MCF 10A (cell line): ENCODE measurements at places on chromosomes 3 and 15. TPM values are rescaled to one million over a fixed set of nuclear protein-coding genes. Genes with fewer than 3 reads are reported as not detected.
A peak's percentile ranks its signal among the peaks of the same experiment; 100 is the strongest.

Gene PIF1
- 8.1 and 13.4 TPM in 2 replicates for total RNA-seq

Gene CMTM8
- total RNA-seq, result 3.2 and 3.8 TPM in 2 replicates

Gene PLA2G4F
- total RNA-seq, result 0.30 TPM in 1 of 2 replicates, not detected in the other

Gene PARP15
- not detected in 2 replicates for total RNA-seq

Gene CLDN16
- 0.23 TPM in 1 of 2 replicates, not detected in the other for total RNA-seq

Gene IMPG2
- total RNA-seq, result 0.26 and 0.37 TPM in 2 replicates

- DNase-seq, result no peak
Observed at GRCh38 chr3:183212096-183212495, 41.0 kb upstream of the B3GNT5 start.

DNA sequence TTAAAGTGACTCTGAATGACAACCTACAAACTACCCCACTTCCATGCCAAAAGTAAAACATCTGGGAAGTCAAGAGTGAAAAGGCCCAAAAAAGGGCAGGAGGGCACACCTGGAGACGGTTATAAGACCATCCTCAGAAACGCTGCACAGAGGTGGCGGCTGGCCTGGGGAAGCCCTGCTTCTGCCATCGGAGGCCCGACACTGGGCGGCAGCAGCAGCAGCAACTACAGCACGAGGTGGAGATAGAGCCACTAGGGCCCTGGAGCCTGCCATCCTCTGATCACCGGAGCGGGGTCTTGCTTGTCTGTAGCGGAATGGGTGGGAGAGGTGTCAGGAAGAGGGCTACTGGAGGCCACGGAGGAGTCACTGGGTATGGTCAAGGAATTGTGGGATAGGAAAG is 283.3 kb downstream of the ADAMTS17 start:
- no peak for DNase-seq

- DNase-seq, result no peak
Observed at GRCh38 chr15:96321639-96322535, 8.6 kb upstream of the NR2F2 start.

- peak; percentile 93 for DNase-seq
Observed at GRCh38 chr3:142958707-142959106, 4.8 kb downstream of the PAQR9 start.

- no peak for DNase-seq
Observed at GRCh38 chr15:101451266-101451799, 38.2 kb downstream of the PCSK6 start.

DNA sequence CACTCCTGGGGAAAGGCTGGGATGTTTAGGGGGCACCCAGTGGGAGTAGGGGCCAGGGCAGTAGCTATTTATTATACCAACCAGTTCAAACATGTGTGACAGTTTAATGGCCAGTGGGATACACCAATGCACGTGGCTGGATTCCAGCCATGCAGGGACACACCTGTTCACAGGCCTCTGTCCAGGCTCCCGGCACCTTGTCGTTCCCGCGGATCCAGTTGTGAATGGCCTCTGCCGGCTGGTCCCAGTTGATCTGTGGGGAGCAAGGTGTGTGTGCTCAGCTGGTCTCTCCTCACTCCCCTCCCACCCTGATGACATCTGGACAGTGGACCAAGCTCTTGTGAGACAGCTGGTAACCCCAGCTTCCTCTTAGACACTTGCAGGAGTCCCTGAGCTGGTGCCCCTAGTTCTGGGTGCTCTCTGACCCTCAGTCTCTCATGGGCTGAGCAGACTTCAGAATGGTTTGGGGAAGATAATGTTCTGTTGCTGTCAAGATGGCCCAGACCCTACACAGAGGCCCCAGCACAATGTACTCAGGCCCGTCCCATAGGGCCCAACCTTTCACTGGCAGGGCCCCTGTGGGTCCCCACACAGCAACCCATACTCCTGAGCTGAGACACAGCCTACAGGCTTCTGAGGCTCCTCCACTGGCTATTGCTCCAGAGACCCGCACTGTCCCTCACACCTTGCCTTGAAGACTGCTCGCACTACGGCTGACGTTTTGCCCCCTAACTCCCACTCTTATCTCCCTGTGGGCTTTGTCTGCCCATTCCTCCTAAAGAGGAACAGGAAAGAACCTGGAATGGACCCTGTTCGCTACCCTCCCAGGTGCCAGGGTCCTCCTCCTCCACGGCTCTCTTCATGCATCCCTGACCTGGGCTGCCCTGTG is 25.8 kb downstream of the ALDH1L1 start:
- DNase-seq, result no peak

DNA sequence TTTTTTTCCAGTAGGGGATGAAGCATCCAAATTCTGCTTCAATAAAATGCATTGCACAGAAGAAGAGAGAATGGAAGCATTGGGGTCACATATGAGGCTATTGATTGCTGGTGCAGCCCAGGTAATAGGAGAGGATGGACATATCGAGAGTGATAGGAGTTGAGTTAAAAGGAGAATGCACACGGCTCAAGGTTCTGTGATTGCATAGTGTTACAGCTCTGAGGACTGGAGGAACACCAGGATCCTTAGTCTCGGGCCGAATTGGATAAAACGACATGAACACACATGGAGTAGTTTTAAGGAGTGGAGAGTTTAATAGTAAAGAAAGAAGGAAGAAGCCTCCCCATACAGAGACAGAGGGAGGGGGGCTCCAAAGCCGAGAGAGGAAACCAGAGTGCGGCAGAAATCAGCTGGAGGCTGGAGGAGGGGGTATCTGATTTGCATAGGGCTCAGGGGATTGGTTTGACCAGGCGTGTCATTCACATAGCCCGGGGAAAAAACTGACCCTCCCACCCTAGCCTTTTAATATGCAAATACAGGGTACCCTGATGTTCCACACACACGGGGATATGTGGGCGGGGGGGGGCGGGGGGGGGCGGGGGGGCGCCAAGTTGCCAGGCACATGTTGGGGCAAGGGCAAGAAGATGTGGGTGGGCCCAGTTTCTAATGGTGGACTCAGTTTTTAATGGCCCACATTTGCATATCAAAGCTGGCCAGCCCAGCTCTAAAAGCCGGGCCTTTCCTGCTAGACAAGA is 156.9 kb downstream of the AGBL1 start:
- DNase-seq, result no peak

GRCh38 chr15:72034859-72035650 is 82.9 kb downstream of the MYO9A start:
- DNase-seq, result no peak

DNA sequence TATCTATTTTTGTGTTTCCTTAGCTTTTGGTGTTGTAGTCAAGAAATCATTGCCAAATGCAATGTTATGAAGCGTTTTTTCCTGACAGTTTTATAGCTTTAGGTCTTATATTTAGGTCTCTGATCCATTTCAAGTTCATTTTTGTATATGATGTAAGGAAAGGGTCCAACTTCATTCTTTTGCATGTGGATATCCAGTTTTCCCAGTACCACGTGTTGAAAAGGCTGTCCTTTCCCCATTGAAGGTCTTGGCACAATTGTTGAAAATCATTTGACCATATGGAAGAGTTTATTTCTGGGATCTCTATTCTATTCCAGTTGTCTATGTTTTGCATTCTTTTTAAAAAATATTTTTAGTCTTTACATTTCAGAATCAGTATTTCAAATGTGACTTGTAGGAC is 14.6 kb upstream of the SNRPN start:
- no peak for DNase-seq

DNA sequence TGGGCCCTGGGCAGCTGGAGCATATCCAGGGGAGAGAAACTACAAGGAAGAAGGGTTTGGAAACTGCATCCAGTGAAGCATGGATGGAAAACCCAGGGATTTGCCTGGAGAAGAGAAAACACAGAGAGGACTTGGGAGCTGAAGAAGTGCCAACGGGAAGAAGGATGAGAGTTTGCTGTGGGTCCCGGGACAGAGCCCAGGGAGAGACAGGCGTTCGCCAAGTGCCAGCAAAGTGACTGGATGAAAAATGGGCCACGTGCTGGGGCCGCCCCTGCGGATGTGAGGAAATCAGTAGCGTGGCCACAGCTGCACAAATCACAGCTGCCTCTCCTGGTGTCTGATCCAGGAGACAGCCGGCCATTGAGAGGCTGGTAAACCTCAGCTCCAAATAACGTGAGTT is 70.4 kb downstream of the HES1 start:
- no peak for DNase-seq

- DNase-seq, result no peak
Observed at GRCh38 chr3:29919571-29919970, 638.7 kb downstream of the RBMS3 start.

GRCh38 chr3:139299261-139300132 is 44.3 kb upstream of the MRPS22 start:
- peak; percentile 72 for DNase-seq

- DNase-seq, result peak; percentile 3
Observed at GRCh38 chr3:47617086-47618010, 38.7 kb upstream of the CSPG5 start.

DNA sequence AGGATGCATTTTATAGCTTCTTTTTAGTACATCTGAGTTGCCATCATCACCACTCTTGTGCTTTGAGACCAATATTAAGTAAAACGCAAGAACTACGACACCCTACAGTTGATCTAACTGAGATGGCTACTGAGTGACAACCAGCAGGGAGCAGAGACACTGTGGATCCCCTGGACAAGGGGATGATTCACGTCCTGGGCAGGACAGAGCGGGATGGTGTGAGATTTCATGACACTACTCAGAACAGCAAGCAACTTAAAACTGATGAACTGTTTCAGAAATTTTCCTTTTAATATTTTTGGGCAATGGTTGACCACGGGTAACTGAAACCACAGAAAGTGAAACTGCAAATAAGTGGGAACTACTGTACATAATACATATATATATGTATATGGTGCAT is 299.2 kb downstream of the ADAMTS17 start:
- DNase-seq, result peak; percentile 30
